ENCODE measurements at places on chromosomes 2 and 18.
A peak's percentile ranks its signal among the peaks of the same experiment; 100 is the strongest.

- no peak for DNase-seq
Measured at GRCh38 chr2:195961873-195962272, 106.8 kb downstream of the DNAH7 start.

DNA sequence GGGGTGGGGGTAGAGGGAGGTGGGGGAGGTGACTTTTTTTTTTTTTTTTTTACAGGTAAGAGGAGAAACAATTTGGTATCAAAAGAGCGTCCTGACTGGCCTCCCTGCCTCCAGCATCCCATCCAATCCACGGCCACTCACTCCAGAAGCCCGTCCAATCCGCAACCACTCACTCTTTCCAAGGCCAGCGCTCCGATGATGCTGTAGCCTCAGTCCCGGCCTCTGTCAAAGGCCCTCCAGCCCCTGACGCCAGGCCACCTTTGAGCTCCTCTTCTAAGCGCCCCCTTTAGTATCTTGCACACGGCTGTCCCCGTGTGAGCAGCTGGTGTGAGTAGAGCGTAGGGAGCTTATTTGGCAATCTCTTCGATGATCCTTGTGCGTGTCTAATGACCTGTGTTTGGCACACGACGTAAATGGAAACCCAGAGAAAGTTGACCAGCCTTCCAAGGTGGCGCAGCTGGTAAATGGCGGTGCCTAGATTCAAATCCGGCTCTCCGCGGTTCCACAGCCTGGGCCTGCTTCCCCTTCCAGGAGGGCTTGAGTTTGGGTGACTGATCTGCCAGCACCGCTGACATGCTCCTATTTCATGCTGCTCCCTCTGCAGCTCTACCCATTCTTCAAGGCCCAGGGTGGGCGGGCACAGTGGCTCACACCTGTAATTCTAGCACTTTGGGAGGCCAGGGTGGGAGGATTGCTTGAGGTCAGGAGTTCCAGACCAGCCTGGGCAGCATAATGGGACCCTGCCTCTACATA is 23.8 kb upstream of the PXDN start:
- DNase-seq, result no peak

DNA sequence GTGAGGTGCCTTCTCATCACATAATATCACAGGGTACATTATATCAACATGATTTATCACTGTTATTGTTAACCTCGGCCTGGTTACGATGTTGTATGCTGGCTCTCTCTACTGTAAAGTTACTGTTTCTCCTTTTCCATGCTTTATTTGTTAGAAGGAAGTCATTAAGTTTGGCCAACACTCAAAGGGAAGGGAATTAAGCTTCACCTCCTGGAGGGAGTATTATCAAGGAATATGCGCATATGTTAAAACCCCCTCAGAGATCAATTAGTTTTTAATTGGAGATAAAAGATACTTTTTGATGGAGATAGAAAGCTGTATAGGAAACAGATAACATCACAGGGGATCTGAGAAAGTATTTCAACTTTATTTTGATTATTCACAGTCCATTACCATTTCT is 221.6 kb downstream of the DLGAP1 start:
- no peak for DNase-seq

GRCh38 chr2:40240070-40240469 is 211.8 kb downstream of the SLC8A1 start:
- no peak for DNase-seq

GRCh38 chr2:14745288-14746076 is 113.0 kb downstream of the LRATD1 start:
- DNase-seq, result no peak

DNA sequence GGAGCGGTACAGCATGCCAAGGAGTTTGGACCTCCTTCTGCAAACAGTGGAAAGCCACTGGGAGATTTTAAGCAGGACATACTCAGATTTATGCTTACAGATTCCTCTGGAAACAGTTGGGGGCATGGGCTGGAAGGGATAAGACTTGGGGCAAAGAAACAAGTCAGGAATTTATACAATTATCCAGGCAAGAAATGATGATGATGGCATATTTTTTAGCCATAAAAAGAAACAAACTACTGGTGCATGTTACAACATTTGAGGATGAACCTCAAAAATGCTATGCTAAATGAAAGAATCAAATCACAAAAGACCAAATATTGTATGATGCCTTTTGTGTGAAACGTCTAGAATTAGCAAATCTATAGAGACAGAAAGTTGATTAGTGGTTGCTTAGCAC is 13.5 kb upstream of the VIT start:
- DNase-seq, result no peak

DNA sequence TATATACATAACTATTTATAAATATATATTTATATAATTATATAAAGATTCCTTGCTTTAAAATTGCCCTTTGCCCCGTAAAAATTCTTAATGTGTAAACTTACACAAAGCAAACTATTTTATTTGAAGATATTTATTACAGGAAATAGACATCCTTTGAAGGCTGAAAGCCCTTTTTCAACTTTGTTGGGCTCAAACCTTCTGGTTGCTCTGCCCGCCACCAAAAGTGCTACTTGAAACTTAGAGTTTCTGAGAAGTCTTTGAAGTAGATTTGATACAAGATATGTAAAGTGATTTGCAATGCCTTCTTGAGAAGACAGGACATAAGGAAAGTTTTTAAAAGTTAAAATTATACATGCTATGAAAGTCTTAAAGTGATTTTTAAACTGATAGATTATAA is 36.6 kb upstream of the METAP1D start:
- DNase-seq, result no peak

DNA sequence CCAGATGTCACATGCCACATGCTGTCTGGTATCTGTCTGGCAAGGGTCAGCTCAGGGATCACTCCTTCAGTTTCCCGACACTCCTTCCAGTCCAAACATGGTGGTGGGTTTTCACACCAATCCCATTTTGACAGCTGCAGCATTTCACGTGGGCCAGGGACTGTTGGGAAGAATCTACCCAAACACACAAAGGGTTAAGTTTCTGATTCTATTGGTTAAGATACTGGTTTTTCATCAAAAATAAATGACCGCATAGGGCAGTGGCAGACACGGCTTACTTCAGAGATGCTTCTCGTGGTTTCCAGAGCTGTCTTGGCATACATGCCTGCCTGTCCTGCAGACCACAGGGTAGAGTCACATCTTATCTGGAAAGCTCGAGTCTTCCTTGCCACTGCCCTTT is 79.7 kb downstream of the PSMG2 start:
- DNase-seq, result no peak

DNA sequence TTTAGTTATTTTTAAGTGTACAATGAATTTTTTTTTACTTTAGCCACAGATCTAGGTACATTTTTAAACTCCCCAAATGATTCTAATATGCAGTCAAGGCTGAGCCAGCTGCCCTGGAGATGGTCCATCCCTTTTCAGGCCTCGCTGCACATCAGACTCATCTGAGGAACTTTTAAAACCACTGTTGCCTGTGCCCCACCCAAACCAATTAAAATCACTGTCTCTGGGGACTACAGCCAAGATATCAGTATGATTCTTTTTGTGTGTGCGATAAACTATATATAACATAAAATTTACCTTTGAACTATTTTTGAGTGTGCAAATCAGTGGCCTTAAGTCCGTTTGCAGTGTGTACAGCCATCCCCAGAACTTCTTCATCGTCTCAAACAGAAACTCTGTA is 9.1 kb upstream of the MALT1 start:
- DNase-seq, result no peak

GRCh38 chr2:42446503-42447271 is 47.1 kb downstream of the KCNG3 start:
- no peak for DNase-seq

DNA sequence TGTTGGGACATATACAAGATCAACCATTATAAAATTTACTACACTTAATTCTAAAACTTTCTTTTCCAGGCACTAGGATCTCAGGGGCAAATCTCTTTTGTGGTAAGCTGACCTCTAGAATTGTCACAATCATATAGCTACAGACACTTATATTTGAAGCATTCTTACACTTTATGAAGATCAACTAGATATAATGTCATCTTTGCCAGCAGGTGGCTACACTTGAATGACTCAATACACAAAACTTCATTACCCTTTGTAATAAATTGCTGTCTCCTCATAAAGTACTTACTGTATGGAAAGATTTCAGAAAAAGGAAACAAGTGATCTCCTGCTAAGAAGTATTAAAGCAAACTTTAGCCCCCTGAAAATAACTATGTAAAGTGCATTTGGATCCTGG is 77.8 kb downstream of the RDH14 start:
- no peak for DNase-seq

DNA sequence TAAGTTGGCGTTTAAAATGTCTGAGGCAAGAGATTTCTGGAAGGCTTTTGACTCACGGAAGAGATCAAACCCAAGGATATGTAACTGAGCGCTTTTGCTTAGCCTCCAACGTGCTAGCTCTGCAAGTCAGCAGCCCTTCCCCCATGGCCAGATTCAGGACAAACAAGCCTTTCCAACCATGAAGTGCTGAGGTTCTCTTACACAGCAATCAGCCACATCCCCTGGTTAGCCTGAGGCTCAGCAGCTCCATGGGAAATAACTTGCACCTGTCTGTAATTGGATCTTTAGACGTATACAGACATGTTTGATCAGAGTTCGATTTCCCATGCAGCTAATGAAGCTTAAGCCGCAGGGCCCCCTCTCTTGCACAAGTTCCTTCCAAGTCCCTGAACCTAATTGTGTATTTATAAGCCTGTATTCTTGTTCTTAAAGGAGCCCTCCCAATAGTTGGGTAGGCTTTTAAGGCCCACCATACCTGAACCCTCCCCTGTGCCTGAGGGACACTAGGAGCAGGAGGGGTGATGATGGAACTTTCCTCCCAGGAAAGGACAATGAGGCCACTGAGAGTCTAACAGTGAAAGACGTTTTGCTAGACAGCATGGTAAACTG is 2.1 kb upstream of the TMEM131 start:
- DNase-seq, result no peak

GRCh38 chr2:48009256-48009655 is 103.0 kb upstream of the FBXO11 start:
- no peak for DNase-seq

GRCh38 chr2:181407171-181407570 is 50.0 kb upstream of the ITGA4 start:
- no peak for DNase-seq

DNA sequence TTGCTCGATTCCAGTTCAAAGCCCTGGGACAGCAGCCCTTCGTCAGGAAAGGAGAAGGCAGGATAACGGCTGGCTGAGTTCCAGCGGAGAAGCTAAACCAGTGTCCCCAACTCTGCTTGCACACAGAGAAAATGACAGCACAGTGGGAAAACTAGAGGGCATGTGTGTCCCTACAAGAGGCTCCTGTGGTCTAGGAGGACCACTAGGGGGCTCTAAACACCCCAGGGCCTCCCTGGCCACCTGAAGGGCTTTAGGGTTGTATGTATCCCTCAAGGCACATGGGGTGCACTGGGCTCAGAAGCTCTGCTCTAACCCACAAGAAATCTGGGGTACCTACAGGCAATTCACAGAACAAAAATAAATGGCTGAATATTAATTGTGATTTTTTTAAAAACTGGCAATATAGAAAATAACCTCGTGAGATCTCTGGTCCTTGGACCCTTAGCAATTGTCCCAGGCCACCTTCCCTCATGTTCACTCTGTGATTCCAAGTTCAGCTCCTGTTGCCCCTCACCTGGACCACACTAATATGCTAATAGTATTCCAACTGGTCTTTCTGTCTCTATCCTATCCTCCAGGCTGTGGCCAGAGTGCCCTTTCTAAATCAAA is 17.5 kb downstream of the STAT1 start:
- DNase-seq, result peak; percentile 55

DNA sequence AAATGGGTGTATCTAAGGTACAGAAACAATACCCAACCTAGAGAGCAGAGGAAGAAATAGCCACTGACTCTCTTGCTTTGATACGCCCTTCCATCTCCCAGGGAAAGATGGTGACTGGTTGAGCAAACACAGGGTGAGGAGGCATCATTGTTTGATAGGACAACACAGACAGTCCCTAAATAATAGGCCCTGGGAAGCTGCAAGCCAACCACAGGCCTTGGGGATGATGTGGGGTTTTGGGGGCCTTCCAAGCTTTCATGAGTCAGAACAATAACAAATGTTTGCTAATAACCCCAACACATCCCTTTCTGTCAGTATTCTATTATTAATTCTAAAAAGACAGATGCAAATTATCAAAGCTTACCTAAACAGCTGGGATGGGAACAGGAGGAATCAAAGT is 9.8 kb downstream of the LGALSL start:
- DNase-seq, result no peak

- peak; percentile 22 for DNase-seq
Measured at GRCh38 chr2:4715065-4715464, 977.1 kb upstream of the SOX11 start.

- DNase-seq, result peak; percentile 85
Measured at GRCh38 chr2:178450524-178450773, 526 bp downstream of the PRKRA start.
